ENCODE measurements at places on chromosomes 11 and 22. TPM values are rescaled to one million over a fixed set of nuclear protein-coding genes. Genes with fewer than 3 reads are reported as not detected.
A peak's percentile ranks its signal among the peaks of the same experiment; 100 is the strongest.

Gene P4HA3
- total RNA-seq = 3.1 TPM

- DNase-seq = no peak
Measured at GRCh38 chr11:67541198-67541597, 18.0 kb upstream of the CABP2 start.

GRCh38 chr22:37643225-37643847 is 3.9 kb downstream of the SH3BP1 start:
- DNase-seq = peak; percentile 67

DNA sequence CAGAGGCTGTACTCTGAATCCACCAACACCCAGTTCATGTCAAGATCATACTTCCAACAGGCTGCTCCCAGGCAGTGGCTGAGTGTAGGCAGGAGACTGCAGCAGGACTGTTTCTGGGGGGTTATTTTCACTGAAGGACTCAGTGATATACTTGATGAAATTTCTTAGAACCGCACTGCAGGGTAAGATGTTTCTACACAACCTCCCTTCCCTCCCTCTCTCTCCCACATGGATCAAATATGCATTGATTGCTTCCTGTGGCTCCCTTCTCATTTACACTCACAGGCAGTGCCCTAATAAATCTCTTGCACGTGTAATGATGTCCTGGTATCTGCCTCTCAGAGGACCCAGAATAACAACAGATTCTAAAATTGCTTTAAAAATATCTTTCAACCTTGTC is 251.3 kb upstream of the CCDC179 start:
- DNase-seq = no peak

GRCh38 chr22:41862160-41862529 is 29.2 kb downstream of the SREBF2 start:
- no peak for DNase-seq

Gene SCUBE1
- total RNA-seq = not detected

Gene OSM
- not detected for total RNA-seq

DNA sequence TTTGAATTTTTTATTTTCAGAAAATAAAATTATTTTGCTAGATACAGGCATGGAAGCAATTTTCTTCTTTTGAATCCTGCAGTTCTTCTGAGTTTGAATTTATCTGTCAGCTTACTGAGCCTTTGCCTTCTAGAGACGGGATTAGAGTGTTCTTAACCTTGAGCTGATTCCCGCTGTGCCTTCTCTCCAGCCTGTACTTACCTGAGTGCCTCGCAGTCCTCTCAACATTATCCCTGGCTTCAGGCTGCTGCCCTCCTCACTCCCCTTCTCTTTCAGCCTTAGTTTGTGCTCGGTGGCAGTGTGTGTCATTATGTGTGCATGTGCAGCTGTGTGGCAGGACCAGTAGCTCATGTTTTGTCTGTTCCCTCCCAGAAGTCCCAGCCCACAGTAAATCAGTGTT is 24.3 kb downstream of the OSBP2 start:
- no peak for DNase-seq

Gene MRTFA
- 50.1 TPM for total RNA-seq

Gene DDTL
- not detected for total RNA-seq

GRCh38 chr11:1298695-1299492 is 10.5 kb downstream of the TOLLIP start:
- peak; percentile 61 for DNase-seq

DNA sequence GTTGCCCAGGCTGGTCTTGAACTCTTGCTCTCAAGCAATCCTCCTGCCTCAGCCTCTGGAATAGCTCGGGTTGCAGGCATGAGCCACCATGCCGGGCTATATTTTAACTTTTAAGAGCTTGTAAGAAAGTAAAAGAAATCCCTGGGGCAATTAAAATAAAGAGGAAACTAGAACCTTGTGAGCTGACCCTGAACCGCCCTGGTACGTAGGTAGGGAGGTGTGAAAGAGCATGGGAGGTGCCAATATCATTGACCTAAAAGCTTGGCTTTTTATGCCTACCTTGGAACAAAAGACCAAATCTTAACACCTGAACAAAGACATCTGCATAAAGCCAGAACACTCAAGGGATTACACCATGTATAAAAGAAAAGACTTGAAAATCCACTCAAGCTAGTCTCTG is 595.1 kb downstream of the SOX6 start:
- no peak for DNase-seq

- DNase-seq = no peak
Measured at GRCh38 chr11:35010654-35011053, 94.2 kb downstream of the PDHX start.

Gene DEUP1
- total RNA-seq = not detected

- DNase-seq = no peak
Measured at GRCh38 chr11:70695086-70695960, 297.0 kb downstream of the CTTN start.

DNA sequence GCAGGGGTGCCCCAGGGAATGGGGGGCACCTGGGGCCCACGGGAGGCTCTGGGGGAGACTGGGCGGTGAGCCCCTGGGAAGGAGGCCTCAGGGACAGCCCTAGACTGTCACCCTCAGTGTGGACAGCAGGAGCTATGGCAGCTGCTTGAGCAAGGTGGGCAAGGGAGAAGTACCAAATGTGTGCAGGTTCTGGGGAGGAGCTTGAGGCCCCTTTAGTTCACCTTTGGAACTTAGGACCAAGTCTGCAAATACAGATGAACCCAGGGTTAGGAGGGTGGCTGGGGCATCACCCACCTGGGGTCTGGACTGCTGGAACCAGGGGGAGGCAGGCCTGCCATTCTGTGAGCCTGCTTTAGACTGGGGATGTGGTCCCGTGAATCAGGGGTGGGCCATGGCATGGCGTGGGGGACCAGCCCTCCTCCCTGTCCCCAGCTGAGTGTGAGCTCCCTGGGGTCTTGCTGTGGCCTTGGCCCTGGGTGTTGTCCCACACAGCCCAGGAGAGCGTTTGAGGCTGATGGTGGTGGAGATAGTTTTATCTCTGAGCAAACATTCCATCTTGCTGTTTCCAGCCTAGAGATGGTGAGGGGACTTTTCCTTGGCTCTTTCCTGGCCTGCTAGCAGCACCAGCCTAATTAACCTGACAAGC is 122.3 kb downstream of the KCNQ1 start:
- DNase-seq = no peak

- no peak for DNase-seq
Measured at GRCh38 chr11:117303101-117303500, 12.0 kb downstream of the BACE1-AS start.

Gene DBX1
- total RNA-seq = not detected

DNA sequence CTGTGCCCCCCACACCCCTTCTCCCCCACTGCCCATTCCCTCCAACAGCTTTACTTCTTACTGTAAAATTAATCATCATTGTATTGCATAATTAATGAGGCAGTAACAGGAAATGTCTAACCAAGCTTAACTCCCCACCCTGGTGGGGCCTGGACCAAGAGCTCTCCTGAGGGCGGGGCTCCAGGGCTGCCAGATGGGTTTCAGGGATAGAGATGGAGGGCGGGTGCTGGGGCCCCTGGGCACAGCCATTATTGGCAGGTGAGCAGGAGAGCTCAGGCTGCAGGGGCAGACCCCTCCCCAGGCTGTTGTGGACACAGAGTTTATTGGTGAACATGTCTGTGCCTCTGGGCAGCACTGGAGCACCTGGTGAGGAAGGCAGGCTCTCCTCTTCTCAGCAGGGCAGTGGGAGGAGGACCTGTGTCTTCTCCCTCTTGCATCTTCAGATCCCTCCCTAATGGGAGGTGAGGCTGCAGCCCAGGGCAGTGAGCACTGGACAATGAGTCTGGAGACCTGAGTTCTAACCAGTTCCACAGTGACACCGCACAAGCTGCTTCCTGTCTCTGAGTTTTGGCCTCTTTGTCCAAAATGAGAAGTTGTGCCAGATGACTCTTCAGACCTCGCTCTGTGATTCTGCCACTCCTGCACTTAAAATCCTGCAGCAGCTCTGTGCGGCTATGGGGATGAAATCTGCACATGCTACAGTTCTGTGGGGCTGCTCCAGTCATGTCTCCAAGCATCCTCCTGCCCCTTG is 233.3 kb downstream of the CEP164 start:
- DNase-seq = no peak

- peak; percentile 86 for DNase-seq
Measured at GRCh38 chr11:111086058-111086457, 159.5 kb upstream of the POU2AF2 start.

Gene PVALB
- not detected for total RNA-seq

Gene TSGA10IP
- not detected for total RNA-seq

DNA sequence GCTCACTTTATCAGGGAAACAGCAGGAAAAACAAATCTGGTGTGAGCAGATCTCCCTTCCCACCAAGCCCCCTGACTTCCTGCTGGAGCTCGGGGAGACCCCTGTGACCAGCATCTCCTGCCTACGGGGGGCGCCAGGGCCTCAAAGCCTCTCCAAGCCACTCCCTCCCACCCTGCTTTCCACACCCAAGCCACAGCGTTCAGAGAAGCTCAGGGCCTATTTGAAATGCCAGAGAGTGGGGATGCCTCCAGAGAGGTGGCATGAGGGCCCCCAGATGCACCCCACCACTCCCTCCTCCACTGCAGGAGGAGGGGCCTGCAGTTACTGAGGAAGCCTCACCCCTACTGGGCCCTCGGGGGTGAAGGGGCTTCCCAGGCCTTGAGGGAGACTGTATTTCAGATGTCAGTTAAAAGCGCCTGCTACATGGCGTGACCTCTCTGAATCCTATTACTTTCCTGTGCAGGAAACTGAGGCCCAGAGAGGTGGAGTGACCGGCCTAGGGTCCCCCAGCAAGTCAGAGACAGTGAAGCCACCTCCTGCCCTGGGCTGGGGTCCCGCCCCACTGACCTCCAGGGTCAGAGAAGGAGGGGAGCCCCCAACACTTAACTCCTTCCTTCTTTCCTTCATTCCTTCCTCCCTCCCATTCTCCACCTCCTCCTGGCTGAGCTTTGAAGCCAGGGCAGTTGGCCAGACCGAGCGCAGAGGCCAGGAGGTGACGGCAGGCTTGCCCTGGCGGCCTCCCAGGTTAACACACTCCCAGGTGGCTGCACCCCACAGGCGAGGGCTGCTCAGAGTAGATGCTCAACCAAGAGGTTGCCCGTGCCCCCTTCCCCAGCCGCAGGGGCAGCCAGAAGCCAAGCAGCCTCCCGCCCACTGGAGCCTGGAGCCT is 6.0 kb upstream of the CDKN1C start:
- DNase-seq = no peak

Gene APOBEC3H
- 0.26 TPM for total RNA-seq

- DNase-seq = no peak
Measured at GRCh38 chr22:19766511-19767426, 6.2 kb downstream of the TBX1 start.

DNA sequence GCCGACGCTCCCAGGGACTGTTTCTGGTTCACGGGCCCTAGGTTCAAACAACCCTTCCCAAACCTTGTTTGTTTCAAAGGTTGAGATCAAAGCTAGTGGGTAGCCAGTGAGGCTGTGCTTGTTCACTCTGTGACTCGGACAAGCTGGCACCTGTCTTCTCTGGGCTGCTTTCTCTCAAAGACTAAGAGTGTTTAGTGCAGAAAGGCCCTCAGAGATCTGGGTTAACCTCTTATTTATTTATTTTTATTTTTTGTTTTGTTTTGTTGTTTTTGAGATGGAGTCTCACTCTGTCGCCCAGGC is 13.0 kb upstream of the MALAT1 start:
- DNase-seq = peak; percentile 52

- DNase-seq = no peak
Measured at GRCh38 chr11:2205981-2206690, 34.5 kb upstream of the TH start.

GRCh38 chr11:8055091-8055835 is 25.7 kb upstream of the TUB start:
- DNase-seq = no peak

DNA sequence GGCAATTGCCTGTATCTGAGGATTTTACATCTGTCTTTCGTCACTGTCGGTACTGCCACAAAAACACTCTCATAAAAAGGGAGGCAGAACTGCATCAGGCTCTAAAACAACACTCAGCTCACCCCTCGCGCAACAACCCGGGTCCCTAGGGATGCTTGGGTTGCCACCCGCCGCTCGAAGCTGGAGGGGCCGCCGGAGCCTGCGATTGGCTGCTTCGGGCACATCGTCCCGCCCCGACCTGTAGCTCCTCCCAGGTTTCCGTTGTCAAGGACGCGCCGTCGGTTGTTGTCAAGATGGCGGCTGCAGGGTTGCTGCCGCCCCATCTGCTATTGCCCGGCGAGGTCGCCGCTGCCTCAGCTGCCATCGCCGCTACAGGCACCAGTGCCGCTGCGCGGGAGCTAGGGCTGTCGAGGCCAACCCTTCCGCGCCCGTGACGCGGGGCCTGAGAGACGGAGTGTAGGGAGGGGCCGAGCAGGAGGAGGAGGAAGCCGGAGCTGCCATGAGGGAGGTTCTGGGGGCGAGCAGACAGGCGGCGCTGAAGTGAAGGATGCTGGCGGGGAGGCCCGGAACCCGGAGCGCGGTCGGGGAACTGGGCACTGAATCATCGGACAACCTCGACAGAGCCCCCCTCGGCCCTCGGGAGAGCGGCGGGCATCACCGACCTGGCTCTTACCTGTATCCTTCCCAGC is at the start of gene CEP126:
Gene CEP126, plus strand, starts transcription at position 273 of the 689 bp plus-strand sequence. Its CDS starts 275 bp downstream, at position 548.
- DNase-seq = peak; percentile 96

- no peak for DNase-seq
Measured at GRCh38 chr11:6813656-6814055, 14.2 kb upstream of the OR6A2 start.

Gene SPI1
- total RNA-seq = not detected
